Non-pigmented ciliary epithelial cell (primary cell): ENCODE measurements at places on chromosomes 11 and 22.

DNA sequence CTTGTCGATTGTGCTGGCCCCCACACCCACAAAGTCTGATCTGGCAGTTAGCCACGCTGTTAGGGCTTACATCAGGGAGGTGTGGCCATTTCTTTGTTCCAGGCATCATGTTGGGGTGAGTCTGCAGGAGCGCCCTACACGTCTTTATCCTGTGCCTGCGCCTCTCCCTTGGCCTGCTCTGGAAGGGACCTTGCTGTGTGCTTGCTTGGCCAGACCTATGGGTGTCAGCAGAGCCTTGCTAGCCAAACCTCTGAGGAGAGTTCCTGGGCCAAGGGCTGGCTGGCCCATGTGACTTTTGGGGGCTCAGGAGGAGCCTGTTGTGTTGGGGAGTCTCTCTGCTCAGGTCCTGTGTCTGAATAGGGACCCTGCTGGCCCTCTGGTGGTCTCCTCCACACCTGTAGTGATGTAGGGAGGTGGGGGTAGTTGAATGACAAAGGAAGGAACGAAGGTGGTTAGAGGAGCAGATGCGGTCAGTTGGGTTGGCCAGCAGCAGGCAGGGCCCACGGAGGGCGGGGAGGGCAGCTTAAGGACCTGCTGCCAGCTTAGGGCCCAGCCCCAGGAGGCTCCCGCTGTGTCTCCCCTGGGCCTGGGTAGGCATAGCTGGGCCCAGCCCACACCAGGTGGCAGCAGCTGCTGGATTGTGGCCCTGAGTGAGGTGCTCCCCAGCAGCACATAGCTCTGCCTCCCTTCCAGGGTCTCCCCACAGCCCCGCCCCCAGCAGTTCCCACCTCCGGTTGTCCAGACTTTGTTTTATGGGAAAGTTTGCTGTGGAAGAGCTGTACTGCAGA lies 7.9 kb downstream of the PPIL2 start:
- no peak for DNase-seq

DNA sequence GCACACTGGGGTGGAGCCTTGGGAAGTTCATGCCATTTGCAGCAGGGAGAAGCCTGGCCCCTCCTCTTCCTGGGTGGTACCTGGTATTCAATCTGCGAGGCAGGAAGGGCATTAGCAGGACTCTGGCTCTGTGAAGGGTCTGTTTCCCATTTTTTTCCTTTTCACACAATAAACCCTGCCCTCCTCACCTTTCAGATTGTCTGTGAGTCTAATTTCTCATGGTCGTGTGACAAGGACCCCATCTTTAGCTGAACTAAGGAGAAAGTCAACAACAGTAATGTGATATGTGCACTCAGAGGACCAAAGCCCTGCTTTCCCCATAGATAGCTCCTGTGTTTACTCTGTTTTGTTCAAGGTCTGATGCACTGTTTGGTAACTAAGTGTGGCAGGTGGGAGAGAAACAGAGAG lies 26.6 kb upstream of the CASP4 start:
- no peak for DNase-seq

DNA sequence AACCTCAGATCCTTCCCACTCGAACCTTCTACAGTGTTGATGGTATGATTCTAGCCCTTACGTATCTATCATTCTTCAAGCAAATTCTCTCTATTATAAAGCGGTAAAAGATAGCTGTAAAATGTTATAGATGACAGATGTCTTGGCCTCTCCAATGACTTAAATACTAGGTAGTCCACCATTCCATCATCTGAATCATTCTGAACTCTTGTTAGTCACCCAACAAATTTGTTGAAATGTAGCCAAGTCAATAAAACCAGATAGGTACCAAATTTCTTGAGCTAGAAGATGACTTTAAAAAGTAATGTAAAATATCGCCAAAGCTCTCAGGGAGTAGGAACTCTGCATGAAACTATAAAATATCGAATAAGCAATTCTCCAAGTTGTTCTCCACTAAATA lies 32.6 kb upstream of the PICALM start:
- DNase-seq, result no peak

GRCh38 chr11:27282806-27283205 lies 80.2 kb downstream of the CCDC34 start:
- no peak for DNase-seq

DNA sequence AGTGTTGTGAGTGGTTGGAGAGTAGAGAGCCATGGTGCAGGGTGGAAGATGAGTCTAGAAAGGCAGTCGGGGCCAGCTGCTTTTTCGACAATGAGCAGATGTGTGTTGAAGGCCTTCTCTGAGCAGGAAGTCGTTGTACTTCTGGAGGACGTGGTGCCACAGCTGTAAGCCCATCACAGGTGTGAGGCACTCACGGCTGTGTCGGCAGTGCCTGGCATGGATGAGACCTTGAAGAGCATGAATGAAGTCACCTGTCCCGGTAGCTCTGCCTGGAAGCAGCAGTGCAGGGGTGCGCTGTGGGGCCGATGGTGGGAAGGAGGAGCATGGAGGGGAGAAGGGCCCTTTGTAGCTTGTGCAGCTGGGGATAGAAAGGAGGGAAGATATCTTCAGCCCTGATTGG lies 165.2 kb downstream of the PKNOX2 start:
- DNase-seq, result no peak

DNA sequence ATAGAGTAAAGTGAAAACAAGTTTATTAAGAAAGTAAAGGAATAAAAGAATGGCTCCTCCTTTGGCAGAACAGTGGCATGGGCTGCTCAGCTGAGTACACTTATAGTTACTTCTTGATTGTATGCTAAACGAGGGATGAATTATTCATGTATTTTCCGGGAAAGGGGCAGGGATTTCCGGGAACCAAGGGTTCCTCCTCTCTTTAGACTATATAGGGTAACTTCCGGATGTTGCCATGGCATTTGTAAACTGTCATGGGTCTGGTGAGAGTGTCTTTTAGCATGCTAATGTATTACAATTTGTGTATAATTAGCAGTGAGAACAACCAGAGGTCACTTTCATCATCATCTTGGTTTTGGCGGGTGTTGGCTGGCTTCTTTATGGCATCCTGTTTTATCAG lies 23.5 kb upstream of the SPTY2D1 start:
- no peak for DNase-seq

- DNase-seq, result no peak
Observed at GRCh38 chr11:9462806-9463537, 2.2 kb downstream of the ZNF143 start.

DNA sequence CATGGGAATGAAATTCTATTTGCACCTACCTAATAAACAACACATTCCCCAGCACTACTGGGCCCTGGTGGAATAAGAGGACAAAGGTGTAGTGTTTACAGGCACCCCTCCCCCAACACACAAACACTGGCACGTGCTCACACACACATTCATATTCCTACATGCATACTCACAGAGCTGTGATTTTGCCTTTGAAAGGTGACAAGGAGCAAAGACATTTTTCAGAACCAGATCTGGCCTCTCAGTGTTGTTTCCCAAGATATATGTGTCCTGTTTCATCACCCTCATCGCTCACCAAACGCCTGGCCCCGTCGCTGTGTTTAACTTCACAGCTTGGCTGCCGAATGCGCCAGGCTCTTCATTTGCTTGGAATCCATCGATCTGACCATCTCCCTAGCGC lies 292.6 kb downstream of the NTM start:
- DNase-seq, result no peak

DNA sequence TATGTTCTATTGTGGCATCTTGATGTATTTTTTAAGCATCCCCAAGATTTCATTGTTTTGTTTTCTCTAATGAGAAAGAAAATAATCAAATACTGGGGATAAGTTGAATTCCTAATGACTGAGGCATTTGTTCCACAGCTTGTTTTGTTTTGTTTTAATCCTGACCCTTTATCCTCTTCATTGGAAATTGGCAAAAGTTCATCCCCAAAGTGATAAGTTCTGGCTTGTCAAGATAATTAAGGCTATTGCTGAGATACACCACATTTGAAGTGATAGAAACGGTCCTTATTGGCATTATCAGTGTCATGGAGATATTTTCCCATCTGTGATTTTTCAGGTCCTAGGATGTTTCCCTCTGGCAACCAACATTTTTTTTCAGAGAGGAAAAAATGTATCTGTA lies 65.0 kb downstream of the SLC36A4 start:
- no peak for DNase-seq
